ENCODE measurements at places on chromosomes 12 and 14.

DNA sequence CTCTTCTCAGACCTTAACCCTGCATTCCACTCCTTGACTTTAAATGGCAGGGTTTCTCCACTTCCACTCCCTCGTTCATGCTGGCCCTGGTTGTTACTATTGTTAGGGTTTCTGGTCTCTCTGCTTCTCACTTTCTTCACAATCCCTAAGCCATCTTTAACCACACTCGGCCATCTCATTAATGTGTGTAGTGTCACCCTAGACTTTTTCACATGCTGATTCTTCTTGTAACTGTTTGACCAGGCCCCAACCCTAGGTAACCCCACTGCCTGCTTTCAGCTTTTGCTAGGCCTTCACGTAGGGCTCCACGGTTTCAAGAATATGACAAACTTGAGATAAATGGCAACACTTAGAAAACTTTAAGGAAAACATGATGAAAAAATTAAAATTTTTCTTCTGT, 195.1 kb downstream of the IPO8 start:
- no peak for DNase-seq

GRCh38 chr14:75350505-75351060, 72.0 kb downstream of the FOS start:
- DNase-seq, result no peak

DNA sequence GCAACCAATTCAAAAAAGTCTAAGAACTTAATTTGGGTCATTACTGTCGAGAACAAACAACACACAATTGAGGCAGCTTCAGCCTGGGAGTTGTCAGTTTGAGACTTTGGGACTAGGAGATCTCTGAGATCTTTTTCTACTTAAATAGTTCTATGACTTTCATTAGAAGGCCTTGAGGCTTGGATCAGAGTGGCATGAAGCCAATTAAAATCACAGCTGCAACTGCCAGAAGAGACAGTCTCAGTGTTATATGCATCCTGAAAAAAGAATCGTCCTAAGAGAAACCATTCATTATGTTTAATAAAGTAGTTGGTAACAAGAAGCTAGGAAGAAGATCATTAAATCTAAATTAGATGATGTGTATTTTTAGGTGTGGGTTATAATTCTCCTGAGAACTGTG, 170.8 kb upstream of the RASSF8 start:
- DNase-seq, result no peak

GRCh38 chr12:121246893-121247557, 37.1 kb downstream of the P2RX4 start:
- DNase-seq, result no peak

GRCh38 chr12:103386451-103386850, 109.3 kb downstream of the C12orf42 start:
- no peak for DNase-seq

DNA sequence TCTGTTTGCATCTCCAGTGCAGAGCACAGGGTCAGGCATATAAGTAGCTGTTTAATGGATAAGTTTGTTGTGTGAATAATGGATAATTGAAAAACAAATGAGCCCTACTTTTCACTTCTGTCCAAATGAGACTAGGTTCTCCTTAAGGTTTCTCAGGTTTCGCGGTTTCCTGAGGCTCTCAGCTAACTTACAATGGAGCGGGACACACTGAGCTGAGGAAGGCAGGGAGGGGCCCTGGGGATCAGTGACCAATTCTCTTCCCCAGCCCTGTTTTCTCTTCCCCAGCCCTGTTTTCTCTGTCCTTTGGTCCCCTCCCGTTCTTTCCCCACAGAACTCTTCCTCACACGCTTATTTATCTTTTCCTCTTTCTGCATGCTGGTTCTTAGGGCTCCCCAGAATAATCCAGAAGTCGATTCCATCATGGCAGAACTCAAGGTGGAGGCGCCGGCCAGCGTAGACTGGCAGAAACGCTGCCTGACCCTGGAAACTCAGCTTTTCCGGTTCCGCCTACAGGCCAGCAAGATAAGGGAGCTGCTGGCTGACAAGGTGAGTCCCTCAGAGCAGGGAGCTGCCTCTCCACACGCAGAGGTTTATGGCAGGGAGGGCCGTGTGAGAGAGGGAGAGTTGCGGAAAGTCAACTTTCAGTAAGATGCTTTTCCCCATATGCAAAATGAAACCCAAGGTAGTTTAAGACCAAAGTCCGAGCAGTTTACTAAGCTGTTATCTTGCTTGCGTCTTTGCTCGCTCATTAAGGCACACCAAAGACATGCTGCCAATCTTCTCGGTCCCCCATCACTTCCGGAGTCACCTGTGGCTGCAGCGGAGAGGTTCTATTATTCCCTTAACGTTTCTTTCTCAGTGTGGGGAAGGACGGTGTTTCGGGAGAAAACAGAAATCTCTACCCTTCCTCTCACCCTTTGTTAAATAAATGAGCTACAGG, 8.6 kb downstream of the PLEKHH1 start:
- DNase-seq, result no peak

GRCh38 chr14:106222311-106222710, 695.9 kb downstream of the TMEM121 start:
- DNase-seq, result no peak

- DNase-seq, result no peak
Observed at GRCh38 chr12:78470354-78471195, 394.0 kb upstream of the SYT1 start.

DNA sequence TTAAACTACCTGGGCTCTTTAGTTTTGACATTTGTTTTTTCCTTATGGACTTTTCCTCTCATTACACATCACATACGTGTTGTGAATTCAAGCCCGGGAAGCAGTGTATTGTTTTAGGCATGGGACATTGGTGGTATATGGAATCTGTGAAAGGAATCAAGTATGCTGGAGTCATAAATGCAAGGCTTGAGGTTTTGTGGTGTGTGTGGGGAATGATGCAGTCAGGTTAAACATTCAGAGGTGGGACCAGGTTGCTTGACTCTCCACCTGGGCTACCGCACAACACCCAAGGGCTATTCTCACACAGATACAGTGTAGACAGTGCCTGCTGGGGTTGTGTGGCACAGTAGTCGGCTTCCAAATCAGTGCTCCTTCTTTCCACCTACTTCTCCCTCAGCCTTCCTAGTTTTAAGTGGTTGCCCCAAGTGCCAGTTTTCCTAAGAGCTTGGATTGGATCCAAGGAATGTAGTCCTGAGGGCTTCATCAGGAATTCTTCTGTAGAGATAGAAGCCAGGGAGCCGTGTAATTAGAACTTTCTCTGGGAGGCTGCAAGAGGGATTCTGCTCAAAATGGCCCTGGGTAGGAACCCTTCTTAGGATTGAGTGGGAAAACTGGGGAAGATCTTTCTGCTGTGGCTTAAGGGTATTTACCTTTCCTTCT, 243.7 kb downstream of the C12orf75 start:
- no peak for DNase-seq

DNA sequence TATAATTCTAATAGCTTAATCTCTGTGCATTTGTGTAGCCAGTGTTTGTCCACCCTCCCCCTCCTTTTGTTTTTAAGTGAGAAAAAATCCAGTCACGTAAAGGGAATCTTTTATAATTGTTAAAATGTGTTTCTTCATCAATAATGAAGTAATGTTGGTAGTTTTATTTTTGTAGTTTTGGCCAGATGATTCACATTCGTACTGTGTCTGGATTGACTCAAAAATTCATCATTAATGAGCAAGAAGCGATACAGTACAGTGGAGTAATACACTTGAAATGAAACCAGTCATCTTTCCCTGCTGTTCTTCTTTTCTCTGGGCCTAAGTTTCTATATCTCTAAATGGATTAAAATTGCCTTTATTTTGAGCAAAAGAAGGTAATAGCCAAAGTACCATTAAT, 86.5 kb downstream of the SRGAP1 start:
- DNase-seq, result no peak

GRCh38 chr12:98399532-98399931, 115.9 kb upstream of the TMPO start:
- DNase-seq, result no peak

DNA sequence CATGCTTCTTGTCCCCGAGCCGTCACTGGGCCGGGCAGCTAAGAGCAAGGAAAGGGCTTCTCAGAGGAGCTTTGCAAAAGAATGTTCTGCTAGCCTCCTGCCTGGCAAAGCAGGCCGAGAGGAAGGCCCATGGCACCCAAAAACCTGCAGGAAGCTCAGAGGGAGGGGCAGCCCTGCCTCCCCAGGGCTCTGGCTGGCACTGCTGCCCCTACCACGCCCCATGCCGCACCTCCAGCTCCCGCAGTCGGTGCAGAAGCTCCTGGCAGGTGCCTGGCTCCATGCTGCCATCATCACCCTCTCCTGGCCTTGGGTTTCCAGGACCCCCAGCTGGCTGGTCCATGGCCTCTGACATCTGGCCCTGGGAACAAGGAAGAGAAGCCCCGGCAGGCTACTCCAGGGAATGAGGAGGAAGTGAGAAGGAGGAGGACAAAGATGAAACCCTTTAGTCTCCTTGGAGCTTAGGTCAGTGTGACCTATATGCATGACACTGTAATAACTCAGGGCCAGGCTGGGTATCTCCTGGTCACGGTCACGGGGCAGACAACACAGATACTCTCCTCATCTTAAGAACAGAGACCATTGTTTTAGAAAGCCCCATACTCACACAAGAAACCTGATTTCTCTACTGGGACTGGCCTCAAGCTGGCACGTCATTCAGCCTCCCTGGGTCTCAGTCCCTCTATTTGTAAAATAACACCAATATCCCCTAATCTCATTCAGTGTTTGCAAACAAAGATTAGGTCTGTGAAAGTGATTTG, 24.3 kb downstream of the NCKAP5L start:
- no peak for DNase-seq

DNA sequence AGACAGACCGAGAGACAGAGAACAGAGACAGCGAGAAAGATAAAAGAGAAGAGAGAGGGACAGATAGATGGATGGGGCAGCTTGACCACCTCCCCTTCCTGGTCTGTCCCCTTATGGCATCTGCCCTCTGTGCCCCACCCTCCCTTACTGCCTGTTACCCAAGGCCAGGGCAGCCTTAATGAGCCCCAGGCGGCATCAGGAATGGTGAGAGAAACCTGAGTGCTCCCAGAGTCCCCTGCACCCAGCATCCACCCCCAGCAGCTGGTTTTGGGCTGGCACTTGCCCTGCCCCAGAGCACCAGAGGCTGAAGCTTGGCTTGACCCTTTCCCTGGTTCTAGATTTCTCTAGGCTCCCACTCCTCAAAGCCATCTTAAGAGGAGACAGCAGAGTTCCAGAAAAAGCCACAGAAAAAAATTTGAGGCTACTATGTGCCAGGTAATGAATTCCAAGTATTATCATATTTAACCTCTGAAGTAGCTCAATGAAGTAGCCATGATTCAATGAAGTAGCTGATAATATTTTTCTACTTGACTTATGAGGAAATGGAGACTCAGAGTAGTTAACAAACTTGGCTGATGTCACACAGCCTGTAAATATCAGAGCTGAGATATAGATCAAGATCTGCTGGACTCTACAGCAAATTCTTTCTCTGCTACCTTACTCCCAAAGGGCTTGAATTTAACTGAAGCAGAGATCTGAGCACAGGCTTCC, 2.0 kb upstream of the ZNF385A start:
- DNase-seq, result no peak

- DNase-seq, result no peak
Observed at GRCh38 chr14:85399186-85399585, 130.8 kb upstream of the FLRT2 start.

- no peak for DNase-seq
Observed at GRCh38 chr14:49306152-49306751, 279.9 kb downstream of the RPS29 start.

DNA sequence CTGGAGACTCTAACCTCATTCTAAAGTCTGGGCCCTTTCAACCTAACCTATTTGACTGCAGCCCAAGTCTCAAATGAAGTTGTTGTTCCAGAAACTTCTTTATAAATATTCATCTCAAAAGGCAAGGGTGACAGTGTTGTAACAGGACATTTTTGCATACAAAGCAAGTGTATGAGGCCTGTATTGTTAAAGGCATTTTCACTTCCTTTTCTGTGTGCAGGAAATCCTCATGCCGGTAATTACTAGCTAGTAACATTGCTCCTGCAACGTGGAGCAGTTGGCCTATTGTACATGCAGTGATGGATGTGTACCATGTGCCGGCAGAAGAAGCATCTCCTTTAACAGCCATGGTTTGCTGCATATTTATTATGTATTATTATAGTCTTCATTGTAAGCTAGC, 156.5 kb upstream of the RMST start:
- no peak for DNase-seq

DNA sequence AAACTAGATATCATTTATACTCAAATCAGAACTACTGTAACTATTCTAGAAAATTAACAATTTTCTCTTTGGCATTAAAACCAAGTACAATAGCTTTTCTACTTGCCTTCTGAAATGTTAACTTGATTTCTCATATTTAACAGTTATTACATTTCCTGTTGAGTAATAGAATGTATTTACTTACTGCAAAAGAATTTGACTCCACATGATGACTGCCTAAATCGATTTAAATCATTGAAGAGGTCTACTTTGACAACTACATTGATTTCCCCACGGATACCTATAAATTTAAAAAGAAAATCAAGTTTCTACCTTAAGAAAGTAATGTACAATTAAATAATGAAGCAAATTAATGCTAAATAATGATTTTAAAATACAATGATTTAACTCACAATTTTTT, 18.9 kb downstream of the C2CD5 start:
- DNase-seq, result no peak

- DNase-seq, result no peak
Observed at GRCh38 chr12:54701940-54702592, 53.9 kb upstream of the DCD start.

- DNase-seq, result no peak
Observed at GRCh38 chr12:105949391-105949790, 189.4 kb downstream of the NUAK1 start.

- DNase-seq, result no peak
Observed at GRCh38 chr14:76434220-76434619, 58.3 kb downstream of the ESRRB start.

DNA sequence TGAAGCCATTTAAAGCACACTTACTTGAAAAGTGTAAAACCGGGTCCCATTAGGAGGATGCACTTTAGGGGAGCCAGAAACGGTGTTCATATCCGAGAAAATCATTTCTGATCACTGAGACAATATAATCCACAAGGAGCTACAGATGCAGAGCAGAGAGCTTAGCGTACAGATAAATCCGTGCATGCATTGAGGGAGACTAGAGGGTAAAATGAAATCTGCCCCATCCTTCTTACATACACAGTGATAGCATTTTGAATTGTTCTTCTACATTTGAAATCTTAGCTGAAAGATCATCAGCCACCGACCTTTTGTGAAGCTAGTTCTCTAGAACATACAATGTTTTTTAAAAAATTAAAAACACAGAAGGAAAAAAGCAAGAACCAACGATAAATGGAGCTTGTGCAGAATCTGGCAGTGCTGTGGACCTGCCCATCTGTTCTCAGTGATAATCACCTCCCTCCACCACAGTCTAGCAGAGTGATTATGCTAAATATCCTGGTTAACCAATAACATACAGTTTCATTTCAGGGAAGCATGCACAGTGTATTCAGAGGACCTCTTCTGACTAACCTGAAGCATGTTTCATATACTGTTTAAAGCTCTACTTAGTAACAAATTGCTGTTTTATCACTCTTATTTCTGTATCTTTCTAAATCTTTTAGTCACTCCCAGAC, 161.1 kb downstream of the PPFIA2 start:
- DNase-seq, result no peak

Measured in esophagus squamous epithelium (tissue), 5 donors.